Upper lobe of right lung (tissue), 1 donor: ENCODE measurements at places on chromosomes 13 and 19. TPM values are rescaled to one million over a fixed set of nuclear protein-coding genes. Genes with fewer than 3 reads are reported as not detected.

GRCh38 chr13:98485561-98485960 is 91.3 kb downstream of the STK24 start:
- peak overlapping the region; percentile 77 for H3K27ac ChIP-seq
- H3K4me1 ChIP-seq: peaks cover 58% of the 10 kb centered on the region
- H3K27me3 ChIP-seq: no peaks in the 10 kb centered on the region
- H3K36me3 ChIP-seq: peaks cover 7% of the 10 kb centered on the region

KLK2 gene
- not detected for total RNA-seq

GNA15 gene
- total RNA-seq: 18.6 TPM

DNA sequence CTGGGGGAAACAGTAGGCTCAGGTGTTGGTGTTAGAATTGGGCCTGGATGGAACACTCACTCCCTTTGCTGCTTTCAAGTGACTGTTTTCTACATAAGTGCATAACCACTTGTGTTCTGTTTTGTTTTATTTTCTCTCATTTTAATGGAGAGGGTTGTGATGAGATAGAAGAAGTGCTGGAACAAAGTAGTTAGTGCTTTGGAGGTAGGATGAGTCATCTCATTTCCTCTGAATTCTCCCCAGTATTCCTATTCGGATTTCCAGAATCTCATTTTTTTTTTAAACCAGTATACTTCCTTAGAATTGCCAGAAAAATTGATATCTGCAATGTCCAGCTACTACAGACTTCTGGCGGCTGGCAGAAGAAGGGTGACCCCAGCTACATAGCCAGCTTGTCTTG is 575.9 kb downstream of the MYO16 start:
- H3K27me3 ChIP-seq: no peaks in the 10 kb centered on the region

DNA sequence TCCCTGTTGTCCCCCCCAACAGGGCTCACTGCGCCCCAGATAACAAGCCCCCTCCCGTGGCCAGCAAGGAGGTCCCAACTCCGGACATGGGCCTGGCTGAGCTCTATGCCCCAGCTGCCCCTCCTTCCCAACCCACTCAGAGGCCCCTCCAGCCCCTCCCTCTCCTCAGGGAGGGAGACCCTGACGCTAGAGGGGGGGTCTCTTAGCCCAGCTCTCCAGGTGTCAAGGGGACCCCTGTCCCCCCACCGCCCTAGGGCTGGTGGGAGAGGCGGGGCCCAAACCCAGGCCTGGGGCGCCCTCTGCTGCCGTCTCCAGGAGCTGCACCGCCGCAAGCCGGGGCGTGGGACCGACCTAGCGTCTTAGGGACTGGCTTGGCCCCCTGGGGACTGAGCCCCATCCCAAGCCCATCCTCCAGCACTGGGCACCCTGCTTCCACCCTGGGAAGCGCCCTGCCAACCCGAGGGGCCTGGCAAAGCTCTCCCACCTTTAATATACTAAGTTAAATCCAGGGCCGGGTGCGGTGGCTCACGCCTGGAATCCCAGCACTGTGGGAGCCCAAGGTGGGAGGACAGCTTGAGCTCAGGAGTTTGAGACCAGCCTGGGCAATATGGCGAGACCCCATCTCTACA is 1.4 kb downstream of the GRIN3B start:
- H3K4me3 ChIP-seq: no peak overlapping the region
- H3K4me1 ChIP-seq: peaks cover 12% of the 10 kb centered on the region
- H3K36me3 ChIP-seq: no peaks in the 10 kb centered on the region
- peak; percentile 84 for DNase-seq
- no peak overlapping the region for H3K27ac ChIP-seq

DNA sequence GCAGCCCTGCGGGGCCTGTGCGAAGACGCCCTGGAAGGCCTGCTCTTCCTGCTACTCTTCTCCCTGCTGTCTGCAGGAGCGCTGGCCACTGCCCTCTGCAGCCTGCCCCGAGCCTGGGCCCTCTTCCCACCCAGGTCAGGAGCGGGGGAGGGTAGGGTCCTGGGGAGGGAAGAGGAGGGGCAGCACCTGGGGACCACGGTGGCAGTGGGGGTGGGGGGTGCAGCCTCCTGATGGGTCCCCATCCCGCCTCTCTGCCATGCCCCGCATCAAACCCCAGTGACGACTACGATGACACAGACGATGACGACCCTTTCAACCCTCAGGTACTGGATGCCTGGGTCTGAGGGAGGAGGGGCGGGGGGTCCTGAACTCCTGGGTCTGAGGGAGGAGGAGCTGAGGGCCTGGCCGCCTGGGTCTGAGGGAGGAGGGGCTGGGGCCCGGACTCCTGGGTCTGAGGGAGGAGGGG is 13.4 kb upstream of the LENG8 start:
- DNase-seq: no peak
- H3K4me3 ChIP-seq: no peak overlapping the region
- no peak overlapping the region for H3K27ac ChIP-seq
- no peaks in the 10 kb centered on the region for H3K36me3 ChIP-seq
- H3K4me1 ChIP-seq: peaks cover 15% of the 10 kb centered on the region

DNA sequence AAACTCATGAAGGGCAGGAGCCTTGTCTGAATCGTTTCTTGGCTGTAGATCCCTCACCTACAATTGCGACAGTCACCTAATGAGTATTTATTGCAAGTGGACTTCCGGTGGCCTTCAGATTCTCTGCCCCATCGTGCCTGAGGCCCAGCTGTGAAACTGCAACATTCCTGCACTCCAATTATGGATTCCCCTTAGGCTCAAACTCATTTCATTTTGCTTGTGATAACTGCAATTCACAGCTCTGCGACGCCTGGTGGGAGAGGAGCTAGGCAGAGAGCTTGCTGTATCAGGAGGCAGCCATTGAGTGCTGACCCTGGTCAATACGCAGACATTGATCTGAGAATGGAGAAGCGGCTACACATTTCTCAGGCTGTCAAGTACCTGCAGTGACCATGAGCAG is 59.0 kb downstream of the CCDC70 start:
- H3K36me3 ChIP-seq: no peaks in the 10 kb centered on the region
- no peaks in the 10 kb centered on the region for H3K27me3 ChIP-seq
- no peak overlapping the region for H3K4me3 ChIP-seq
- H3K27ac ChIP-seq: no peak overlapping the region
- no peak for DNase-seq
- H3K4me1 ChIP-seq: no peaks in the 10 kb centered on the region

- DNase-seq: no peak
- peaks cover 8% of the 10 kb centered on the region for H3K4me1 ChIP-seq
- H3K27me3 ChIP-seq: no peaks in the 10 kb centered on the region
- no peak overlapping the region for H3K27ac ChIP-seq
- no peak overlapping the region for H3K4me3 ChIP-seq
Observed at GRCh38 chr19:38905620-38906019, 5.9 kb downstream of the NFKBIB start.

DNA sequence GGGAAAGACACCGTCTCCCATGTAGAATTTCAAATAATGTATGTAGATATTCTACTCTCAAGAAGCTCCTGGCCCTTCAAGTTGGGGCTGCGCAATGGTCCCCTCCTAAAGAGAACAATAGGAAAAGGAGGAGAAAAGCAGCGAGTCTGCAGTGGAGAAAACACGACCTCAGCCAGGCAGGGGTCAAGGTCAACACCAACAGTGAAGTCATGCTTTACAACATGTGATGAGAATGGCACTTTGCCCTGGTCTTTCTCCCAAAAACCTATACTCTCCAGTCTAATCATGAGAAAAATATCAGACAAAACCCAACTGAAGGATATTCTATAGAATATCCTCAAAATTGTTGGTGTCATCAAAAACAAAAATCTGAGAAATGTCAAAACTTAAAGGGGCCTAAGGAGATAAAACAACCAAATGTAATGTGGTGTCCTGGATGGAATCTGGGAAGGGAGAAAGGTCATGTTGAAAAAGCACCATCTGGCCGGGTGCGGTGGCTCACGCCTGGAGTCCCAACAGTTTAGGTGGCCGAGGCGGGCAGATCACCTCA is 101.0 kb downstream of the SPACA7 start:
- no peak overlapping the region for H3K4me3 ChIP-seq
- no peak for DNase-seq
- no peaks in the 10 kb centered on the region for H3K27me3 ChIP-seq
- no peak overlapping the region for H3K27ac ChIP-seq
- H3K4me1 ChIP-seq: no peaks in the 10 kb centered on the region

- DNase-seq: no peak
- no peak overlapping the region for H3K27ac ChIP-seq
- H3K36me3 ChIP-seq: no peaks in the 10 kb centered on the region
- no peaks in the 10 kb centered on the region for H3K4me1 ChIP-seq
- H3K4me3 ChIP-seq: no peak overlapping the region
- H3K27me3 ChIP-seq: no peaks in the 10 kb centered on the region
Observed at GRCh38 chr13:85806553-85807175, 7.4 kb upstream of the SLITRK6 start.

DNA sequence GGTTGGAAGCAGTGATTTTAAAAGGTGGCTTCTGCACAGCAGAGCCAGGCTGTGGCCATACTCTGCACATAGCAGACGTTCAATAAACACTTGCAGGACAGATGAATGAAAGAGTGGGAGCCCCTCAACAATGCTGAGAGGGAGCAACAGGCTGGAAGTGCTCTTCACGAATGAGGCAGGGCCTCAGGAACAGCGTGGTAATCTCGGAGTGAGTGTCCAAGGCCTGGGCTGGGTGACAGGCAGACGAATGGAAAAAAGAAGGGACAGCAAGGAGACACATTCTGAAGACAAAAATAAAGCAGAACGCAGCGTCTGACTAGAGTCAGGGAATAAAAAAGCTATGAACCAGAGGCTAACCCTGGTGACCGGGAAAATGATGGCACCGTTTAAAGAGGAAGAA is 11.1 kb downstream of the GJA3 start:
- H3K4me3 ChIP-seq: no peak overlapping the region
- no peaks in the 10 kb centered on the region for H3K36me3 ChIP-seq
- peaks cover 46% of the 10 kb centered on the region for H3K27me3 ChIP-seq
- H3K4me1 ChIP-seq: no peaks in the 10 kb centered on the region

DNA sequence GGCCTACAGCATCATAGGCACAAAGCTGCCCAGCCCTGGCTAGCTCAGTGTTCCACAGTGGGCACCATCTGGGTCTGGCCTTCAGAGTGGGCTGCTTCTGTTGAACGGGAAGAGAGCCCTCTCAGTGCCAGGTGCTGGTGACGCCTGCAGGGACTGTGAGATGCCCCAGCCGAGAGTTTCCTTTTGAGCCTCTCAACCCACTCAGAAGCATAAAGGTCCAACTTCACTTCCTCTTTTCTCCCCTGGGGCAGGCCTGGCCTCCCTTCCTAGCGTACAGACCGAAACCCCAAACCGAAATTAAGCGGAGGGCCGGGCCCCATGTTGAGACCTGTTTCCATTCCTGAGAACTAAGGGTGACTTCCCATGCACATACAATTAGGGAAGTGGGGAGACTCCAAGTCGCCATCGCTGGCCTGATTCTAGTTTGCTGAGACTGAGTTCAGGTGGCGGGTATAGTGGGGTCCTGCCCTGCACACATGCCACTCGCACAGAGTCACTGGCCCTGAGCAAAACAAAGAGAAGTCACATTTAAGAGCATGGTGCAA is 6.9 kb downstream of the RAB8A start:
- H3K4me3 ChIP-seq: no peak overlapping the region
- peak overlapping the region; percentile 51 for H3K27ac ChIP-seq
- DNase-seq: peak; percentile 72
- peaks cover 69% of the 10 kb centered on the region for H3K36me3 ChIP-seq
- no peaks in the 10 kb centered on the region for H3K27me3 ChIP-seq
- peaks cover 23% of the 10 kb centered on the region for H3K4me1 ChIP-seq

GRIK5 gene
- total RNA-seq: 0.29 TPM

SACS gene
- total RNA-seq: 7.0 TPM

GRCh38 chr13:67792151-67792676 is 562.1 kb upstream of the PCDH9 start:
- H3K27ac ChIP-seq: no peak overlapping the region
- no peak for DNase-seq
- no peak overlapping the region for H3K4me3 ChIP-seq
- no peaks in the 10 kb centered on the region for H3K4me1 ChIP-seq

GRCh38 chr13:100269837-100270236 is 180.9 kb downstream of the PCCA start:
- peak; percentile 79 for DNase-seq
- no peak overlapping the region for H3K27ac ChIP-seq
- H3K4me3 ChIP-seq: no peak overlapping the region
- H3K4me1 ChIP-seq: no peaks in the 10 kb centered on the region

DNA sequence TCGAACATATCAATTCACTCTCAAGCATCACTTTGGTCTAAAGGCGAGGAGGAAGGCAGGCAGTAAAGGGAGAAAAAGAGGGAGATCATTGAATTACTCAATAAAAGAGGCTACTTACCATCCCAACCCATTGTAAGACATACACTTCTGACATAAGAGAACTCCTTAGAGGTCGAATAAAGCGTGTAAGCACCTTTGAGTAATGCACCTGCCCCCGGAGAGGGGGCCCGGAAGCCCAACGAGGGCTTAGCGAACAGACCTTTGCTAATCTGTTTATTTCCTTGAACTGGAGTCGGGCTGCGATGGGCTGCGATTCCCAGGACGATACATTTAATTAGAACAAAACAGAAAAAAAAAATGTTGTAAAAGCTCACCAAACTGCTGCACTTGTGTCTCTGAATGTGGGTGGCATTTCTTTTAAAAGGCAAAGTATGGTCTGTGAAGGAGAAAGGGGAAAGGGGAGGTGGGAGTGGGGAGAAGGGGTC is 3.0 kb downstream of the ZC3H4 start:
- H3K36me3 ChIP-seq: no peaks in the 10 kb centered on the region
- no peaks in the 10 kb centered on the region for H3K27me3 ChIP-seq
- no peak for DNase-seq
- peak overlapping the region; percentile 100 for H3K27ac ChIP-seq
- peak overlapping the region; percentile 88 for H3K4me3 ChIP-seq
- peaks cover 32% of the 10 kb centered on the region for H3K4me1 ChIP-seq
